ENCODE measurements at places on chromosomes 11 and 22. TPM values are rescaled to one million over a fixed set of nuclear protein-coding genes. Genes with fewer than 3 reads are reported as not detected.

- DNase-seq: no peak
Observed at GRCh38 chr22:38415561-38416321, 39.3 kb downstream of the KCNJ4 start.

- DNase-seq: no peak
Observed at GRCh38 chr11:8097926-8098325, 16.9 kb downstream of the TUB start.

- DNase-seq: no peak
Observed at GRCh38 chr11:36450110-36450572, 59.9 kb downstream of the TRAF6 start.

- DNase-seq: no peak
Observed at GRCh38 chr11:45163956-45164575, 17.6 kb downstream of the PRDM11 start.

GRCh38 chr11:46506483-46506791 lies 87.4 kb downstream of the AMBRA1 start:
- no peak for DNase-seq

- DNase-seq: no peak
Observed at GRCh38 chr11:26937386-26937785, 56.5 kb upstream of the FIBIN start.

The GNG3 gene
- 3.6 TPM for polyA plus RNA-seq

The PRR5 gene
- 33.5 TPM for polyA plus RNA-seq

All from renal pelvis (tissue), 12 donors.